SJCRH30 (cell line): ENCODE measurements at places on chromosomes 6 and 20. TPM values are rescaled to one million over a fixed set of nuclear protein-coding genes. Genes with fewer than 3 reads are reported as not detected.

Gene CST3
- total RNA-seq, result 67.6 and 70.8 TPM in 2 replicates

Gene LAMA4
- 22.0 and 28.5 TPM in 2 replicates for total RNA-seq

Gene LY6G5B
- 3.2 and 7.0 TPM in 2 replicates for total RNA-seq

Gene TMEM200A
- 1.9 TPM in 2 replicates for total RNA-seq

Gene WTAP
- total RNA-seq, result 183 and 196 TPM in 2 replicates

Gene RNF8
- 35.8 and 36.1 TPM in 2 replicates for total RNA-seq
